8988T (cell line): ENCODE measurements at places on chromosomes 1 and 21.

GRCh38 chr1:43529206-43529731 lies 1.4 kb upstream of the PTPRF start:
- DNase-seq: no peak

DNA sequence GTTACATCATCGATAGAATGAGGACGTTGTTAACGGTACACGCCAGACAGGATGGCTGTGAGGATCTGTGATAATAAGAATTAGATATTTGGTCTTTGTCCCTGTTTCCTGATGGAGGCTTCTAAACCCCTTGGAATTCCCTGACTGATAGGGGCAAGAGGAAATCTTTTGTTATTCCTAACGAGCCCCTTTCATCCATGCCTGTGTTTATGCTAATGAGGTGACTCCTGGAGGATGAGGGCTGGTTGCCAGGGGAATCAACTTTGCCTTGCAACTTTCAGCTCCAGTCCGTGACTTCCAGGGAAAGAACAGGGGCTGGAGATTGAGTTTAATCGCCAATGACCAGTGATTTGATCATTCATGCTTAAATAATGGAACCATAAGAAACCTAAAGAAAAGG lies 39.3 kb upstream of the NLRP3 start:
- no peak for DNase-seq

- no peak for DNase-seq
Observed at GRCh38 chr1:187326557-187326956, 497.8 kb downstream of the PLA2G4A start.

GRCh38 chr1:67463298-67463955 lies 33.2 kb upstream of the SERBP1 start:
- DNase-seq: no peak

GRCh38 chr1:54199765-54200518 lies at the start of the genes CYB5RL and MRPL37:
CYB5RL (minus strand) TSS chr1:54200030; CDS start chr1:54195616, 4,414 bp downstream.
MRPL37 (plus strand) TSS chr1:54200167; CDS start chr1:54200244, 77 bp downstream.
- peak; percentile 82 for DNase-seq

DNA sequence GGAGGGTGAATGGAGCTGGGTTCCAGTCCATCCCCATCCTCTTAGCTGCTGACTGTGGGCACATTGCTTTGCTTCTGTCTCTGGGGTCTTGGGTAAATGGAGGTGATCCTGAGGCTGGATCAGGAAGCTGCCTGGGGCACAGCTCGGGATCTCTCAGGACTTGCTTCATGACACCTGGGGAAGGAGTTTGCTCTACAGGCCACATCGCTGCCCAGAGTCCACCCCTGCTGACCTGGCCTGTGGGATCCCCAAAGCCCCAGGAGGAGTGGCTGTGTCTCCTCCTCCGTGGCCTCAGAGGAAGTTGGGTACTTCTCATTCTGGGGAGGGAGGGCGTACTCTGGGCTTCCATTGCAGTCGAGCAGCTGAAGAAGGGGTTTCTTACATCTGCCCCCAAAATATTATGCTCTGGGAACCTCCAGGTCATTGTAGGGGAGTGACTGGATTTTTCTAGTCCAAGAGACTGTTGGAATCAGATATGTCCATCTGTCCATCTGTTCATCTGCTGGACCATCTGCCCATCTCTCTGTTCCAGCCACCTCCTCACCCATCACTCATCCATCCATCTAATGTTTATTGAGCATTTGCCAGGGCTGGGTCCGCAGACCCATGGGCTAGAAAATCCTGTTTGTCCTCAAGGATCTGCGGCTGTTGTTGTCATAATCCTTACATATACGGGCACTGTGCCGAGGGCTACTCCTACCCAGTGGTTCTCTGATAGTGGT lies 45.9 kb downstream of the ARHGEF10L start:
- DNase-seq: no peak

GRCh38 chr21:38995731-38996130 lies 187.5 kb downstream of the PSMG1 start:
- no peak for DNase-seq

- DNase-seq: no peak
Observed at GRCh38 chr1:197618061-197618460, 157.2 kb downstream of the DENND1B start.

DNA sequence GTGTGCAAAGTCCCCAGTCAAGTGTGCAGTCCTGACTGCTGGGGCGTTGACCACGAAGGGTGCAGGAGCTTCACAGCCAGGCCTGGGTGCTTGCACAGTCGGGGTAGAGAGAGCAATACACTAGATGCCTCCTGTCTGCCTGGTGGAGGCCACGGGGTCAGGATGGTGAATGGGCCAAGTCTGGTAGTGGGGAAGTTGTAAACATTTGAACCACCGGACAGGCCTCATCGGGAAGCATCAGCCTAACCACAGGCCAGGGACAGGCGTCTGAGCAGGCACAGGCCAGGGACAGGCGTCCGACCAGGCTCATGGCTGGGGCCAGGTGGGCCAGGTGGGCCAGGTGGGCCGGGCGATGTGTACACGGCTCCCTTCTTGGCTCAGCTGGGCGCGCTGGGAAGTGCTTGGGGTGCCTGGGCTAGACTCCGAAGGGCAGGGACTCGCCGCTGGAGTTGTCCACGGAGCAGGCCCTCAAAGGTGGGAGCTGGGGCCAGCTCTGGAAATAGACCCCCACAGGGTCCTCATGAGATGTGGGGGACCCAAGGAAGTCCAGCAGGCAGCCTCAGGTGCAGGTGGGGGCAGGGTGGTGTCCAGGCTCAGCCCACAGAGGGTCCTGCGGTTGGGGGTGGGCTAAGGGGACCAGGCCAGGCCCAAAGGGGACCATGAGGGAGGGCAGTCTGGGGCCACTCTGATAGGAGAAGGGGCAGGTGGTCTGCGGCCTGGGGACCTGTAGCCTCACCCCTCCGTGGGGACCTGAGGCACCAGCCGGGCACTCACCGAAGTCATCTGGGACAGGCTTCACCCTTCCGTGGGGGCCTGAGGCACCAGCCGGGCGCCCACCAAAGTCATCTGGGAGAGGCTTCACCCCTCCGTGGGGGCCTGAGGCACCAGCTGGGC lies 15.0 kb downstream of the COL6A1 start:
- DNase-seq: peak; percentile 19

DNA sequence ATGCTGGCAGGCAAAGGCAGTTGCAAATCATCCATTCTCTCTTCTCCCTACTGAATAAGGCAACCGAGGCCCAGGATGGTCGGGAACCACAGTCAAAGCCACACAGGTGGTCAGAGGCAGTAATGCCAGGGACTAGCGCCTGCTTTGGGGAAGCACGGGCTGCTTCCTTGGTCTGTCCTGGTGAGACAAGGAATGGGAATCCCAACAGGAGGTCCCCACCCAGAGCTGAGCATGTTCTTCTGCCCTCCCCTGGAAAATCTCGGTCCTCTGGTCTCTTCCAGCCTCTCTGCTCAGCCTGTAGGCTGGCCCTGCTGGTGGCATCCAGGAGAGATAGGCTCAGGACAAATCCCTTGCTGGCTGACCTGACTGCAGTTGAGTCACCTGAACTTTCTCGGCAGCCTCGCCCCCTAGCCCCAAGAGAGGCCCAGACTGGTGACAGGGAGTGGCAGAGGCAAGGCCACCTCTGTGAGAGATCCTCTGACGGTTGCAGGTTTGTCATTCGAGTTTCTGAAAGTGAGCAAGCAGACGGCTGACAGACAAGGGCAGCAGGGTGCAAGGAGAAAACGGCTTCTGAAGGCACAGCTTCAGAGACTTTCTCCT lies 5.8 kb downstream of the OLIG1 start:
- no peak for DNase-seq

DNA sequence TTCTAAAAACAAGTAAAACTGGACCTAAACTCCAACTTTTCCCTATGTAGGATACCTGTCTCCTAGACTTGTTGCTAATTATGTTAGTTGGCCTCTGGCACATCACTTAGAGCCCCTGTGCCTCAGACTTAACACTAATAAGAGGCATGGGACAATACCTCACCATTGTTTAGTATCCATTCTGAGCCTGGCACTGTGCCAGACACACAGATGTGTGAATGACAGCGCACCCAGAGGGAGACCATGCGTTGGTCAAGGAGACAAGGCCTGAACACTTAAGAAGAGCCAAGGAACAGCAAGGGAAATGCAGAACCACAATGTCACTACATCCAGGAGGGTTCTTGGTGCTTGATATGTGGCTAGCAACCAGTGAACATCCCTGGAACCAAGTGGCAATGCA lies 189.1 kb downstream of the FGGY start:
- no peak for DNase-seq

DNA sequence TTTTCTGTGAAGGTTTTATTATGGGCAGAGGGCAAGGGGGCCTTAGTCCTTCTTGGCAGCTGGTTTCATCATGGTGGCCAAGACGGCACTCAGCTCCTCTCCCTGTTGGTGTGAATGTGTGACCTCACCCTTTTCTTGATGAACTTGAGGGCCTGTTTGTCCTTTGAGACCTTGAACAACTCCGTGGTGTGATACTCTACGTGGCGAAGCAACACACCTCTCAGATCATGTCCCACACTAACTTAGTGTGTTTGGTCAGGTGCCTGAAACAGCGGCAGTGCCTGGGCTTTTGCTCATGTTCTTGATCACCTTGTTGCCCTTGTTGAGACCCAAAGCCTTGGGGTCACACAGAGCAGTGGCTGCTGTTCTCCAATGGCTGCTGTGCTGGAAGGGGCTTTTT lies 13.4 kb downstream of the L1TD1 start:
- DNase-seq: no peak

- no peak for DNase-seq
Observed at GRCh38 chr21:35699361-35699760, 361.0 kb downstream of the SETD4 start.

- DNase-seq: no peak
Observed at GRCh38 chr1:12486401-12487005, 131.5 kb downstream of the DHRS3 start.

GRCh38 chr1:193677874-193678273 lies 491.5 kb upstream of the B3GALT2 start:
- DNase-seq: no peak

GRCh38 chr1:2413495-2414296 lies 1.3 kb upstream of the PEX10 start:
- DNase-seq: peak; percentile 51

- DNase-seq: no peak
Observed at GRCh38 chr1:233045588-233045987, 95.2 kb downstream of the NTPCR start.

GRCh38 chr1:234307726-234308125 lies 65.5 kb upstream of the COA6 start:
- DNase-seq: no peak

DNA sequence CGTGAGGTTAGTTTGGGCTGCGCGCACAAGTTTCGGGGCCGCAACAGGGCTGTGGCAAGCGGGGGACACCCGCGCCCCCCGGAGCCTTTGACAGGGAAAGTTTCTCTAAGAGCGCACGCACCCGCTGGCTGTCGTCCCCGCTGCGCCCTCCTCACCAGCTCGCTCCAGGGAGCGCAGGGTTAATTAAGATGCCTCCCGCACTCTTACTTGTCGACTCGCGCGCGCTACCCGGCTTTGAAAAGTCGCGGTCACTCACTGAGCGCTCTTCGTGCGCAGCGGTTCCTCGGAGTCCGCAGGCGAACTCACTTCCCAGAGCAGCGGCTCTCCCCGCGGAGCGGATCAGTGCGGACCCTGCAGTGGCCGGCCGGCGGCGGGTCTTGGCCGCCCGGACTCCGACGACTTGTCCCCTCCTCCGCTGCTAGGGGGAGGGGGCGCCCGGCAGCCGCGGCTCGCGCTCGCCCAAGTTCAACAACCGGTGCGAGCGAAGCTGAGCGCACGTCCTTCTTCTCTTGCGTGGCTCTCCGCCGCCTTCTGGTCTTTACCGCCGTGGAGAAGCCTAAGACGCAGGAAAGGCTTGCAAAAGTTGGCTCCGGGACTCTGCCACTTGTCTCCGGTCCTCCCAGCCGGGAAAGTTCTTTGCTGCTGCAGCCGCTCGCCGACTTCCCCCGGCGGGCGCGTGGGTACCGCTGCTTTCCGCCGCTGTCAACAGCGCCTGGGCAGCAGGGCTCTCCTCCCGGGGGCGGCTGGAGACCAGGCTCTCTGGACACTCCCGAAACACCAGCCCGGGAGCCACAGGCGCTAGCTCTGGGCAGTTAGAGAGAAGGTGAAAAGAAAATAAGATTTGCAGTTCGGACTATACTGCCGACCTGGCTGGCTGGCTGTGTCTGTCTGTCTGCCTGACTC lies 506 bp downstream of the JUN start:
- DNase-seq: no peak

DNA sequence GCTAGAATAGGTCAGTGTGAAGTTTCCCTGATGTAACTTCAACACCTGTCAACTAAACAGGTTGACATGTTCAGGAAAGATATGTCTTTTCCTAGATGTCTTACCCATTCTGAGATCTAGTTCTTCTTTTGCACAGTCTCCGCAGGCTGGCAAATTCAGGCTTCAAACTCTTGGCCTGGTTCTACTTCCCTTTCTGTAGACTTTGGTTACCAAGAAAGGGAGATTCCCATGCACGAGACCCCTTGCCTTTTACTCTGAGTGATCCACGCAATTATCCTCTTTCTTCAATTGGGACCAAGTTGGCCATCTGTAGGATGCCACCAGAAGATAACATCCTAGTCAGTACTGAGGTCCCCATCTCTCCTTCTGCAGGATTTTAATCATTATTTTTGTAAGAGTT lies 2.0 kb downstream of the CFAP45 start:
- DNase-seq: no peak

DNA sequence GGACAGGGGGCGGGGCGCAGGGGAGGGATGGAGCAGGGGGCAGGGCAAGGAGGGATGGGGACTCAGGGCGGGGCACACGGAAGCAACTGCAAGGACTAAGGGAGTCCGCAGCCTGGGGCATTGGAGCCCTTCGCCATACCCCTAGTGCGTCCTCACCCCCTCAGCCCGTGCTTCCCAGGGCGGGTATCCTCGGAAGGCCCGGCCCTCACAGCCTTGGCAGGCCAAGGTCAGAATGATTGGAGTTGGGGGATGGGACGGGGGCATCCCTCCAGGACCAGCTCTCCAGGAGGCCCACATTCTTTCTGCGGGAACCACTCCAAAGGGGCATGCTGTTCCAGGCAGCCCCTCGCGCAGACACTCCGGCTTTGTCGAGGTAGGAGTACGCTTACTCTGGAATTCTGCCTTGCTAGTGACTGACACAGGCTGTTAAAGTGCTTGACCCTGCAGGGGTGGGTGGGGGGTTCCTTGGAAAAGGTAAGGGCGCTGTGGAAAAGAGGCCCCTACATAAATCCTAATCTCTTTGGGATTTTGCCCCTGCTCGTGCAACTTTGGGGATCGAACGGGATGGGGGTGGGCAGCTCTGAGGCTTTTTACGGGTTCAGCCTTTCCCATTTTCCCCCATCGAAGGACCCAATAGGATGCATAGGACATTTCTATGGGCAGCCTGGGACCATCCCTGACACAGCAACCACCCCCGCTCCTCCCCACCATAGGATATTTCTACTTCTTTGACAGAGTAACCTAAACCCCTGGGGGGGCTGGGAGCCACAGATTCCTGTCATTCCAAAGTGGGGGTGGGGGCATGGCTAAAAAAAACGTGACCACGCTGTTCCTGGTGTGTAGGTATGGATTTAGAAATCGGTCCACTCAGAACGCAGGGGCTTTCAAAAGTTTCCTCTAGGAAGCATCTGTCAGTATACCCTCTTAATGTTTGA lies 738 bp upstream of the TRIM11 start:
- no peak for DNase-seq

- DNase-seq: no peak
Observed at GRCh38 chr21:29640080-29640508, 299.7 kb downstream of the GRIK1 start.

GRCh38 chr1:29458737-29459619 lies 222.7 kb downstream of the PTPRU start:
- no peak for DNase-seq
